ENCODE measurements at places on chromosomes 6 and 20.
A peak's percentile ranks its signal among the peaks of the same experiment; 100 is the strongest.

DNA sequence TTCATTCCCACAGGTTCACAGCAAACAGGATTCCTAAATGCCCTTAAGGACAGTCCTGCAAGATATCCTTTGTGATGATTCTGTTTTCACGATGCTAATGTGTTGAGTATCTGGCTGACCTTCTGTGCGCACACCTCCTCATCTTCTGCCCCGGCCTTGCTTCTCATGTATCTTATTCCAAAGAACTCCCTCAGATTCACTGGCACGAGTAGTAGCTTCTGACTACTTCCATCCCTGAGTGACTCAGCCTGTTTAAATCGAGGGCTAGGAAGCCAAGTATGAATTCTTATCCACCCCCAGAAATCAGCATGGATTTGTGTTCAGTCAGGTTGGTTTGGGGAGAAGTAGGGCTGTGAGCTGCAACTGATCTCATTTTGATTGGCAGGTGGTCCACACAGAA, 190.2 kb upstream of the SNX9 start:
- no peak for DNase-seq

DNA sequence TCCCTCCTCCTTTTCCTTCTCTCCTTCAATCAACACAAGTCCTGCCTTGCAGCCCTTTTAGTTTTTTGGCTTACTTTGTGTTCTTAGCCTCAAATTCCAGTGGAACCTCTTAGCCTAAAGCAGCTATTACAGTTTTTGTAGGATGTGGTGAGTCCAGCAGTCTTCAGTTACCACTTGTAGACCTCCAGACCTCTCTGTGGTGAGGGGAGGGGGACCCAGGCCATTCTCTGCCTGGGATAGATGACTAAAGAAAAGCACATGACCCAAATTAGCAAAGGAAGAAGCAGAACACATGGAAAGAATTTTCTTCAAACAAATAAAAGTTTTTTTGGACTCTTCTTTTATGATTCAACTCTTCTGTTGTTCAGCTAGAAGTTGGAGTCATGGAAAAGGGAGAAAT, 246.5 kb downstream of the HAO1 start:
- no peak for DNase-seq

GRCh38 chr6:106617302-106617701, 12.0 kb downstream of the RTN4IP1 start:
- no peak for DNase-seq

DNA sequence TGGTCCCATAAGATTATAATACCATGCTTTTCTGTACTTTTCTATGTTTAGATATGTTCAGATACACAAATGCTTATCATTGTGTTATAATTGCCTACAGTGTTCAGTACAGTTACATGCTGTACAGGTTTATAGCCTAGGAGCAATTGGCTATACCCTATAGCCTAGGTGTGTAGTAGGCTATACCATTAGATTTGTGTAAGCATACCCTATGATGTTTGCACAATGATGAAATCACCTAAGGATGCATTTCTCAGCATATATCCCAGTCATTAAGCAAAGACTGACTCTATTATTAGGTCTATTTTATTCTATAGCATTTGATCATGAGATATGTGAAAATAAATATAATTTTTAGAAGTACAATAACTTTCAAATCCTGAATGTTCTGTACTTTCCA, 36.6 kb downstream of the HCRTR2 start:
- DNase-seq: no peak

DNA sequence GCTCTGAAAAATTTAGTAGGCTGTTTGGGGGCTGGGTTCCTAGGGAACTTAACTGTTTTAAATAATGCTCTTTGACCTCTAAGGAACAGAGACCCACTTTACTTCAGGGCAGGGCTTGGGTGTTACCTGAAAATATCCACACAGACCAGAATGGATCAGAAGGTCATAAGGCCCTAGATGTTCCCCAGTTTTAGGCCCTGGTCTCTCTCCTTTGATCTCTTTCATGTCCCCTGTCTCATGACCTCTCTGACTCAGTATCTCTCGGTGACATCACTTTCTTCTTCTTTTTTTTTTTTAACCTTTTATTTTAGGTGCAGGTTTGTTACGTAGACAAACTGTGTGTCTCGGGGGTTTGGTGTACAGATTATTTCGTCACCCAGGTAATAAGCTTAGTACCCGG, 272.1 kb upstream of the SGK1 start:
- no peak for DNase-seq

GRCh38 chr20:24504331-24505285, 35.2 kb downstream of the SYNDIG1 start:
- no peak for DNase-seq

DNA sequence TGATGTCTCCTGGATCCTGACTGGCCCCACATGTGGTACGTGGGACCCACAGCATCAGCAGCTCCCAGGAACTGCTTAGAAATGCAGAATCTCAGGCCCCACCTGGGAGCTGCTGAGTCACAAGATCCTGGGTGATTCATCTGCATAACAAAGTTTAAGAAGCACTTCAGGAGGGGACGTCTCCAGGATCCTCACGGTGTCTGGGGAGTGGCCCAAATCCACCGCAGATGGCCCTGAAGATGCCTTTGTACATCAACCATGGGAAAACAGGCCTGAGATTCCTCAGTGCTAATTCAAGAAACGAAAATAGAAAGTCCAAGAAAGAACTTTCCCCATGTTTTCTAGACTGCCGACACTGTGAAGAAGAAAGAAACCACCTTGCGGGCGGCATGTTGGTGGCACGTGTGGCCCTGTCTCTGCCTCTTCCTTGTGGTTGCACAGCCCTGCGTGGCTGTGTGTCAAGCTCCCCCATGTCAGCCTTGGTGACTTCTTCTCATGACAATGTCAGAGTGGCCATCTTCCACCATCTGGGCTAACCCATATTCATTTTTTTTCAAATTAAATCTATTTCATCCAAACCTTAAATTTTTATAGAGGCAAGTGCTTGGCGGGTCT, 26.1 kb downstream of the RRBP1 start:
- DNase-seq: no peak

GRCh38 chr6:74715355-74716085, 490.3 kb downstream of the COL12A1 start:
- DNase-seq: no peak

- DNase-seq: no peak
These were observed 5.8 kb downstream of the KIAA0319 start for GRCh38 chr6:24640166-24640565.

- no peak for DNase-seq
These were observed 17.2 kb upstream of the VNN1 start for GRCh38 chr6:132731086-132731485.

GRCh38 chr6:88388589-88388988, 222.4 kb upstream of the CNR1 start:
- no peak for DNase-seq

DNA sequence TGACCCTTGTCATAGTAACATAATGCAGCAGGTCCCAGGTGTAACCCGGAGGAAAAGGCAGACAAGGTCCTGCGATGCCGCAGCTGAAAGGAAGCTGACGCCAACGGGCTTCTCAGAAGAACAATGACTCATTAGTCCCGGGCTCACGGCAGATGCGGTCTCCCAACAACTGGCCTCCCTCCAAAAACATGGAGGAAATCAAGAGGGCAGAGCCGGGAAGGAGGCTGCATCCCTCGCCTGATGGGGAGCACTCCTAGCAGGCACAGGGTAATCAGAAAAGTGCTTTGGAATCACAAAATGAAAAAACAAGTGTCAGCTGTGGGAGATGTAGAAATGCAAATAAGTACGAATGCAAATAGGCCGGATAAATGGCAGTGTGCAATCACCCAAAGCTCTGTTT, 165.2 kb upstream of the AGPAT4 start:
- DNase-seq: peak; percentile 56

GRCh38 chr6:51827580-51827979, 259.8 kb downstream of the PKHD1 start:
- no peak for DNase-seq

DNA sequence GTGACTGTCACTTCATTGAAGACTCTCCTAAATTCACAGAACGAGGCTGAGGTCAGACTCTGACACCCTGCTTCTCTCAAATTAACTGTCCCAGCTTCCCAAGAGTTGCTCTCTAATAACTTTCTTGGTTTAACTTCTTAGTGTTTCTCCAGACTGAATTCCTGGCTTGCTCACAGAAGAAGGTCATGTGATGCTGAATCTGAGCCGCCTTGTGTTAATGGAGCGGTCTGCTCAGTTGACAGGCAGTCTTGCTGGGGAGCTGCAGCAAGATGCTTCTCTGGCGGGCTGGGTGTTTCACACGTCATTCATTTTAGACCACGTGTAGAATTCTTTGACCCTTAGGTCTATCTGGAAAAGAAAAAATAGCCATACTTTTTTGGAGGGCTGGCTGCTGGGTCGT, 107.3 kb downstream of the FOXO3 start:
- no peak for DNase-seq

DNA sequence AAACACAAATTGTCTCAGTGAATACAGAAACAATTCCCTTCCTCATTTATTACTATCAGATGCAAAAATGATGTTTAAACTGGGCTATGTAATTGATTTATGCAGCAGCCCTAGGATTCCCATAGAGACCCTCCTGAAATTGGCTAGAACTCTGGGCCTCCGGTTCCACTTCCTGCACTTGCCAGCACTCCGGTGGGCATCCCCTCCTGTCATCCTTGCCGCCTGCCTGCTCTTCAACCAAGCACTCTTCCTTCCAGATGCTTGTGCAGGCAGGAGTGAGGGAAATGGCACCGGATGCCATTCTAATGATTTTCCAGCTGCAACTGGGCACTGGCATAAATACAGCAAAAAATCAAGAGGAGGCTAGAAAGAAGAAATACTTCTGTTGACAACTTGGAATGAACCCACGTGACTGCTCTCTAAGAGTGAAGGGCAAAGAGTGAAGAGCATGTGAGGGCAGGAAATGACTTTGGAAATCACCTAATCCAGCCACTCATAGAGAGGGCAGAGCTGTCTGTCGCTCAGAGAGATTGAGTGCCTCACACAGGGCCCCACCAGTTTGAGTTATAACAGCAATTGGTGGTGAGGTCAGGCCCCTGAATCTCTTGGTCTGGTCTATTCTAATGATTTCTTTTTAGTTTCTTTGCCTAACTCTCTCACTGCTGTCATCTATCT, 3.7 kb upstream of the NEDD9 start:
- no peak for DNase-seq

- DNase-seq: no peak
These were observed 120.5 kb downstream of the MAP3K7 start for GRCh38 chr6:90466154-90466940.

DNA sequence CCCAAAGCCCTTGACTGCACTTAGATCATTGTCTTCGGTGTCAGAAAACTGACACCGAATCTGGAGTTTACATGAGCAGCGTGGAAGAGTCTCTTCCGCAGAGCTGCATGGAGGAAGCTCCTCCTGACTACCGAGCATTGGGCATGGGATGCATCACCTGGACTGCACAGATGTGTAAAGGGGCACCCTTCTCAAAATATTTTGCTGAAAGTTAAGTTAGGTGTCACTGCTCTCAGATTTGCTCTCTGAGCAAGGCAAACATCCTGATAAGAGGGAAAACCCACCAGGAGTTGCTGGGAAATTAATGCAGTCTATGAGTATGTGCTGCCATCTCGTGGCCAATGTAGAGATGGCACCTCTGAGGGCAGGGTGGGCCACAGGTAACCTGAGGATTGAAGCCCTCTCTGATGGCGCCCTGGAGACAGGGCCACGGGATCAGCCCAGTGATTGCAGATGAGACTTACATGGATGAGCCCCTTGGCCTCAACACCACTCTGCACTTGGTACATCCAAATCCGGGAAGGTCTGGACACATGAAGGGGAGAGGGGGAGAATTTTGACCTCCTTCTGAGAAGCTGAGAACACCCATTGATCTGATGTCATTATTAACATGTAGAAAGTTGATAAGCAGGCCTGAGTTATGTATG, 129.9 kb downstream of the LPA start:
- DNase-seq: peak; percentile 83

DNA sequence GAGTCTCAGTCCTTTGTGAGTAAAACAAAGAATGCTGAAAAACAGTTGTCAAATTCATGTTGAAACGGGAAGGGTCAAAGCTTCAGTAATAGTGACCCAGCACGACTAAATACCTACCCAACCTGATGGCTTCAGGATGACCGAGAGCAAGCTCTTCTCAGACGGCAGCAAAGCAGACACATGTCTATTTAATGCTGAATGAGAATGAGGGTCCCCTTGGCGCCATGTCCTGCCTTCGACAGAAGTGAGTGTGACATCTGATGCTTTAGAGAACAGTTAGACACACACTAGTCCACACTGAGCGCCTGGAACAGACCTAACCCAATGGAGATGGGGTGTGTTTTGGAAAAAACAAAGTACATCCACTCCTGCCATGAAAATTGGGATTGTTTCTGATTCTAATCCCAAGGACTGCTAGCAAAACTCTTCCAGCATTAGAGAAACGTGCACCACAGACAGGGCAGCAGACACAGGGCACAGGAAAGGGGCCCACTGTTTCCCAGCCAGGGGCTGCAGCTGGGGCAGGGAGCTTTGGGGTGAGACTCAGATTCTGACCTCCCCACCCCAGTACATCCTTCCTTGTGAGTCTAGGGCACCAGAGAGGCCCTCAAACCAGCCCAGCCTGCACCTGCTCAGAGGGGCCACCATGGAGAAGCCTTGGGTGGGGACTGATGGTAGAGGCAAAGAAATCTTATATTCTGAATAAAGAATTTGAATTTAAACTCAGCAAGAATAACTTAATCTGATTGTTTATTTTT, 76.5 kb downstream of the C6orf118 start:
- DNase-seq: no peak

DNA sequence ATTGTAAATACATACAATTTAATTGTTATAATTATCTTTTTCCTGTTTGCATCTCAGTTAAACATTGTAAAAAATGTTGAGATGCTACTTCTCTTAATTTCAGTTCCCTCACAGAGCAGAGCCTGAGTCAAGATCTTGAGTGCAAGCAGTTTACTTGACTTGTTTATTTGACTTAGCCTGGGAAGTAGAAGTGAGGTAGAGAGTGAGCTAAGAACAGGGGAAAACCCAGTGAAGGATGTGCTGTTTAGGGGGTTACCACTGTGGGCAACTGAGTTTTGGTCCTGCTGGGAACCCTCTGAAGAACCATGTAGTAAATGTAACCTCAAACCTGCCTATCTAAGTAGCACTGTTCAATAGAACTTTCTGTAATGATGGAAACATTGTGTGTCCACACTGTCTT, 495.2 kb upstream of the FLRT3 start:
- no peak for DNase-seq

- no peak for DNase-seq
These were observed 95.8 kb upstream of the SCAF8 start for GRCh38 chr6:154637392-154637791.

GRCh38 chr6:119476554-119476953, 127.0 kb upstream of the MAN1A1 start:
- no peak for DNase-seq
